ENCODE measurements at places on chromosomes 1 and 21.

GRCh38 chr1:39901464-39901713 lies 328 bp downstream of the MYCL start:
- peaks cover 77% of the 10 kb centered on the region for H3K27me3 ChIP-seq
- H3K4me1 ChIP-seq, result peaks cover 20% of the 10 kb centered on the region
- no peaks in the 10 kb centered on the region for H3K36me3 ChIP-seq

GRCh38 chr1:5709461-5709975 lies 282.7 kb downstream of the NPHP4 start:
- H3K36me3 ChIP-seq, result no peaks in the 10 kb centered on the region
- no peaks in the 10 kb centered on the region for H3K27me3 ChIP-seq
- DNase-seq, result no peak
- no peak overlapping the region for H3K4me3 ChIP-seq
- no peak overlapping the region for H3K27ac ChIP-seq

GRCh38 chr1:219283541-219283940 lies 109.9 kb downstream of the LYPLAL1 start:
- no peak overlapping the region for H3K4me3 ChIP-seq
- H3K27ac ChIP-seq, result no peak overlapping the region
- H3K27me3 ChIP-seq, result no peaks in the 10 kb centered on the region
- no peaks in the 10 kb centered on the region for H3K4me1 ChIP-seq

GRCh38 chr1:225446981-225447615 lies 19.3 kb upstream of the LBR start:
- peaks cover 14% of the 10 kb centered on the region for H3K27me3 ChIP-seq
- H3K27ac ChIP-seq, result no peak overlapping the region
- H3K4me1 ChIP-seq, result peaks cover 39% of the 10 kb centered on the region
- no peak overlapping the region for H3K4me3 ChIP-seq

DNA sequence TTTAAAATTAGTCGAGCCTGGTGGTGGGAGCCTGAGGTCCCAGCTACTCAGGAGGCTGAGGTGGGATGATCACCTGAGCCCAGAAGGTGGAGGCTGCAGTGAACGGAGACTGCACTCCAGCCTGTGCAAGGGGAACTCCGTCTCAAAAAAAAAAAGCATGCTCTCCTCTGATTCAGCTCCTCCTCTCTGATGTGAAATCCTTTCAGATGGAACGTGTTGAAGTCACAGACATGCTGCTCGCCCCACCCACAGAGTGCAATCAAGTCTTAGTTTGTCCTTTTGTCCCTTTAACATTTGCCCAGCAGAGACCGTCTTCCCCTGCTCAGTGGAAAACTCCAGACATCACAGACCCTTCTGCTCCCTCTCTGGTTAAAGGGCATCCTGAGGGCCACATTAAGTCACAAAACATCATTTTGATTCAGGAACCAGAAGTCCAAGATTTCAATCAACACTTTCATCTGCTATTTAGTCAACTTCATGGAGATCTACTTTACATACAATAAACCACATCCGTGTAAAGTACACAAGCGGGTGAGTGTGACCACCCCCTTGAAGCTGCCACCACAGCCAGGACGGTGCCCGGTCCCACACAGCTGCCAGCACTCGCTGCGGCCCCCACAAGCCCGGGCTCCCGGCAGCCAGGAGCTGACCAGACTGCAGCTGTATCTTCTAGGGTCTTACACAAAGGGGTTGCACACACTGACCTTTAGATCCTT lies 18.9 kb upstream of the RNF223 start:
- H3K4me1 ChIP-seq, result no peaks in the 10 kb centered on the region
- no peak overlapping the region for H3K27ac ChIP-seq
- DNase-seq, result no peak
- no peaks in the 10 kb centered on the region for H3K27me3 ChIP-seq
- peaks cover 22% of the 10 kb centered on the region for H3K36me3 ChIP-seq

DNA sequence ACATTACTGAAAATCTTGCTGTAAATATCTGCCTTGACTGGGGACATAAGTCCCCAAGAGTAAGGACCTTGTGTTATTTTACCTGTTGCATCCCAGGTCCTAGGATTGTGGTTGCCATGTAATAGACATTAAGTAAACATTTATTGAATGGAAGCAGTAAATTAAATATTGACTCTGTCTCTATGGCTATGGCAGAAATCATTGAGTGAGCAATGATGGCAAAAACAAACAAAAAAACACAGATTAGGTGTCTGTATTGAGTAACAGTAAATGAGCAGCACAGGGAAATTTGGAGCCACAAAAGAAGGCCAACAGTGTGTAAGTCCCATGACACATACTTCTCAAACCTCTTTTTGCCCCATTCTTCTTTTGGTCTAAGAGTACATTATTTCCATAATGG lies 240.4 kb downstream of the NFIA start:
- no peak for DNase-seq
- H3K4me1 ChIP-seq, result no peaks in the 10 kb centered on the region
- H3K36me3 ChIP-seq, result no peaks in the 10 kb centered on the region
- H3K27me3 ChIP-seq, result no peaks in the 10 kb centered on the region

DNA sequence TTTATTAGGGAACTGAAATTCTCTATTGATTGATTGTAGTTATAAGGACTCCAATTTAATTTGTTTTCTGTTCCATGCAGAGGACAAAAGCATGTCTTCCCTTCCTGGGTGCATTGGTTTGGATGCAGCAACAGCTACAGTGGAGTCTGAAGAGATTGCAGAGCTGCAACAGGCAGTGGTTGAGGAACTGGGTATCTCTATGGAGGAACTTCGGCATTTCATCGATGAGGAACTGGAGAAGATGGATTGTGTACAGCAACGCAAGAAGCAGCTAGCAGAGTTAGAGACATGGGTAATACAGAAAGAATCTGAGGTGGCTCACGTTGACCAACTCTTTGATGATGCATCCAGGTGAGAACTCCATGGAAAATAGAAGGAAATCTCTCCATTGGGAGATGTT lies 1.5 kb downstream of the SETDB1 start:
- DNase-seq, result no peak
- peaks cover 7% of the 10 kb centered on the region for H3K4me1 ChIP-seq
- peaks cover 48% of the 10 kb centered on the region for H3K36me3 ChIP-seq
- H3K4me3 ChIP-seq, result no peak overlapping the region
- no peaks in the 10 kb centered on the region for H3K27me3 ChIP-seq
- H3K27ac ChIP-seq, result no peak overlapping the region

GRCh38 chr21:35382696-35383095 lies 333.6 kb upstream of the RUNX1 start:
- DNase-seq, result no peak
- H3K4me3 ChIP-seq, result no peak overlapping the region

DNA sequence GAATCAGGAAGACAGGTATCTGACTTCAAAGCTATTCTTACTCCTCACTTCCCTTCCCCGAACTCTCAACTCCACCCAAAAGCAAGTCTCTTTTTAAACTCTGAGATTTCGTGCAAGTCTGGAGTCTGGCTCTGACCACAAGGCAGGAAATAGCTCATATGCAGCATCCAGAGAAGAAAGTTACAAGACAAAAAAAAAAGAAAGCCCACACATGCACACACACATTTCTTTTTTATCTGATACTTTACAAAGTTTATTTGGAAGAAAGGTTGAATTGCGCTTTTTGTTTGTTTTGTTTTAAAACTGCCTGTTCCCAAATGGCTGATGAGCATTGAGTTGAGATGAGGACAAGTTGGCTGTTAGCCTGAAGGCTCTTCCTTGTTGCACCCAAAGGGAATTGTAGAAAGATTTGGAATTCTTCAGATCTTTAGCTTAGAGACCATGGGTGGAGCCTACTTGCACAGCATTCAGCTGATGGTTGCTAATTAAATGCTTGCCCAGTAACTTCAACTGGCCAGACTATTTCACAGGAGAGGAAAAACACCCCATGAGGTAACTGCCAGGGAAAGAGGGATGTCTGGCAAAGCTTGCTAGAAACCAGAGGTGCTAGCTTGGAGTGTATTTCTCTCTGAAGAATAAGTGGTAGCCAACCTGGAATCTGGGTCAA lies 490.3 kb downstream of the TTLL7 start:
- no peak overlapping the region for H3K4me3 ChIP-seq
- peak; percentile 95 for DNase-seq
- H3K36me3 ChIP-seq, result no peaks in the 10 kb centered on the region
- H3K27ac ChIP-seq, result no peak overlapping the region

GRCh38 chr1:169527001-169527400 lies 41.3 kb upstream of the SLC19A2 start:
- DNase-seq, result no peak
- H3K4me3 ChIP-seq, result no peak overlapping the region
- no peak overlapping the region for H3K27ac ChIP-seq
- H3K27me3 ChIP-seq, result no peaks in the 10 kb centered on the region

DNA sequence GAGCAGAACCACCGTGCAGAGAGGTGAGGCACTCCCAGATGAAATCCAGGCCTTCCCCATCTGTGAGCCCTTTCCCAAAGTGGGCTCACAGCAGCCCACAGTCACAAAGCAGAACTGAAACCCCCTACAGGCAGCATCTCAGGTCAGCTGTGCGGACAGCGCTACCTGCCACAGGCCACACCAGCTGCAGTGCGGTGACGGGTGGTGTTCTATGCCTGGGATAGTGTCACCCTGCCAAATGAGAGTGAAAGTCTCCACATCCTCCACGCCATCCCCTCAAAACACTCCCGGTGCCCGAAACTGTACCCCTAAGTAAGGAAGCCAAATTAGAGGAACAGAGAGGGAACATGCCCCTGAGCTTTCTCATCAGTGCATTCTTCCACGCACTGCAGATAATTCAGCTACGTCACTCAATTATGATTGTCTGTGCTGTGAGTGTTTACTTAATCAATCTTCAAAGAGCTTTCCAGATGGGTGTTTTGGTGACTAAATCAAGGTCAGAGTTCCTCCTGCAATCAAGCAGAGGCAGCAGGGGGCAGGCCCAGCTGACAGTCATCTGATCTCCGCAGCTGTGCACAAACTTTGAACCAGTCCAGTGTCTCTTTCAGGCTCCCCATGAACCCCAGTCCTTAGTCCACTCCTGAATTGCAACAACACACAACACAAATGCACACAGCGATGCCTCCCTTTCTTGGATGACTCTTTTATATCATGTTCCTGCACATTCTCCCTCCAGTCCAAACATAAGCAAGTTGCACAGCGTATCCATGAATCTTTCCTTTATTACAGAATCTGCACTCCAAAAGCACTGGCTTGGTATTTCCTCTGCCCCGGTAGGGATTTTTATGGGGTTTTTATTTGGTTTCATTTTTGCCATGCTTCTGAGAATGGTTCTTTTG lies 150.0 kb downstream of the TOMM20 start:
- no peaks in the 10 kb centered on the region for H3K27me3 ChIP-seq
- H3K4me1 ChIP-seq, result peaks cover 40% of the 10 kb centered on the region
- H3K27ac ChIP-seq, result peak overlapping the region; percentile 92
- H3K4me3 ChIP-seq, result no peak overlapping the region

DNA sequence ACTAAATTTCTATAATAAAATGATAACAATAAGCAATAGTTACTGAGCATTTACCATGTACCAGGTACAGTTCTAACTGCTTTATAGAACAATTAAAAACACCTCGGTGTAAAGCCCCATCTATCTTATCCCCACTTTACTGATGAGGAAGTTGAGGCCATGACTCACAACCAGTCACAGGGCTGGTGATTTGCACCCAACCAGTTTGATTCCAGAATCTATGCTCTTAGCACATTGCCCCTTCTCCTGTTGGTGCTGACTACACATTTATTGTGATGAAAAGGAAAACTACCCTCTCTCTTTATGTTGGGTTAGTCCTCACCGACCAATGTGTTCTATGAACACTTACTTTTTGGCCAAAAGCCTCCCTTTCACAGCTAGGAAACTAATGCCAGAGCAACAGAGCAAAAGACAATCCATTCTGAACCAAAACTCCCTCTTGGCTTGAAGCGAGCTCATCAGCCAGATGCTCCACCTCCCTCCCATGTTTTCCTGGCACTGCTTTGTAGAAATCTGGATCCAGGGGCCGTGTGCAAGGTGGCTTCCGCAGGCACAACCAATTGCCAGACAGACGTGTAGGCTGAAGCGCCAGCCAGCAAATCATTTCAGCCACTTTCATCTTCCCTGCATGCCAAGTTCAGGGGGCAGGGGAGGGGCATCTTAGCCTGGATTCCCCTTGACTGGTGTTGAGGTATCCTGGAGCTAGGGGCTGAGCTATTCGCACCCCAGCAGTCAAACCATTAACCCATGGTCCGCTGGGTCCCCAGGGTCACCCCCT lies 32.0 kb upstream of the SLC30A1 start:
- no peak overlapping the region for H3K27ac ChIP-seq
- H3K4me1 ChIP-seq, result peaks cover 14% of the 10 kb centered on the region

DNA sequence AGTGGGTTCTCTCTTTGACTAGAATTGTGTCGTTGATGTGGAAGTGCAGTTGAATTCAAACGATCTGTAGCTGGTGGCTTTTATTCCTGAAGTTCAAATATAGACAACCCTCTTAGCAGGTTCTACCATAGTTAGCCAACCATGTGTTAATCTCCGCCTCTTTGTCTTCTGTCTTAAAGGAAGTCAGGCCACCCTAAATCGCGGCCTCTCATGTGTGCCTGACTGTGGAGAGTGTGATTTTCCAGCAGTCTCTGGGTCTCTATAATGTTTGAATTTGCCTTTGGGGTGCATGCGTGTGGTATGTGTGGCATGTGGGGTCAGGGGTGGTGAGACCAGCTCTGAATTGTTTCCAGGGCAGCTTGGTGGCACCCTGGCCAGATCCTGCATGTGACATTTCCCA lies 244.9 kb downstream of the DISC1 start:
- no peak overlapping the region for H3K27ac ChIP-seq
- peaks cover 7% of the 10 kb centered on the region for H3K36me3 ChIP-seq
- no peak overlapping the region for H3K4me3 ChIP-seq
- no peak for DNase-seq
- no peaks in the 10 kb centered on the region for H3K27me3 ChIP-seq
- peaks cover 5% of the 10 kb centered on the region for H3K4me1 ChIP-seq

- no peaks in the 10 kb centered on the region for H3K27me3 ChIP-seq
- peak overlapping the region; percentile 99 for H3K4me3 ChIP-seq
- peaks cover 4% of the 10 kb centered on the region for H3K4me1 ChIP-seq
- DNase-seq, result no peak
- no peak overlapping the region for H3K27ac ChIP-seq
Measured at GRCh38 chr1:11100149-11100493, 452 bp upstream of the EXOSC10 start.

DNA sequence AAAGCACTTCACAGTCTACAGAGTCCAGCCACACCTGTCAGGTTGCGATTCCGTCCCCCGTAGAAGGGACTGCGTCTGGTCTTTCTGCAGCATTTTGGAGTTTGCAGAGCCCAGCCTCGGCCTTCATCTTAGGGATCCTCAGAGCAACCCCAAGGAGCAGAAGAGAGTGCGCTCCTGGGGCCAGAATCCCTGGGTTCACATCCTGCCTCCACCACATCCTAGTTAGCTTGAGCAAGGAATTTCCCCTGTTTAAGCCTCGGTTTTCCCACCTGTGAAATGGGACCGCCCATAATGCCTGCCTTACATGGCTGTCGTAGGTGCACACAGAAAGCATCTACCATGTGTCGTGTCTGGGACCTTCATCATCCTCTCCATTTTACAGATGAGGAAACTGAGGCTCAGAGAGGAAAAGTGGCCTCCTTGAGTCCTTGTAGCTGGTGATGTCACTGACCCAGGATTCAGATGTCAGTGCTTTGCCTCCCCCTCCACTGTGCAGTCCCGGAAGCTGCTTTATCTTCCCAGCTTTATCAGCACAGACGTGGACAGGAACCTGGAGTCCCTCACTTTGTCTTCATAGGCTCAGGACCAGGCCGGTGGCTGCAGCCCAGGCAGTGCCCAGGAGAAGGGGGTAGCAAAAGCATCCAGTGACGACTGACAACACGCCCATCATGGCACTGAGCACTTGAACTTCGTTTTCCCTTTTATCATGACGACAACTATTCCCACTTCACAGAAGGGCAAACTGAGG lies 438.5 kb downstream of the MATN1 start:
- H3K27ac ChIP-seq, result no peak overlapping the region
- no peak overlapping the region for H3K4me3 ChIP-seq
- DNase-seq, result no peak
- H3K36me3 ChIP-seq, result no peaks in the 10 kb centered on the region
- H3K4me1 ChIP-seq, result no peaks in the 10 kb centered on the region
- peaks cover 43% of the 10 kb centered on the region for H3K27me3 ChIP-seq

Data from mesenchymal stem cell (in vitro differentiated cells and primary cell).